HS-27A (cell line): ENCODE measurements at places on chromosomes 16 and 17.

DNA sequence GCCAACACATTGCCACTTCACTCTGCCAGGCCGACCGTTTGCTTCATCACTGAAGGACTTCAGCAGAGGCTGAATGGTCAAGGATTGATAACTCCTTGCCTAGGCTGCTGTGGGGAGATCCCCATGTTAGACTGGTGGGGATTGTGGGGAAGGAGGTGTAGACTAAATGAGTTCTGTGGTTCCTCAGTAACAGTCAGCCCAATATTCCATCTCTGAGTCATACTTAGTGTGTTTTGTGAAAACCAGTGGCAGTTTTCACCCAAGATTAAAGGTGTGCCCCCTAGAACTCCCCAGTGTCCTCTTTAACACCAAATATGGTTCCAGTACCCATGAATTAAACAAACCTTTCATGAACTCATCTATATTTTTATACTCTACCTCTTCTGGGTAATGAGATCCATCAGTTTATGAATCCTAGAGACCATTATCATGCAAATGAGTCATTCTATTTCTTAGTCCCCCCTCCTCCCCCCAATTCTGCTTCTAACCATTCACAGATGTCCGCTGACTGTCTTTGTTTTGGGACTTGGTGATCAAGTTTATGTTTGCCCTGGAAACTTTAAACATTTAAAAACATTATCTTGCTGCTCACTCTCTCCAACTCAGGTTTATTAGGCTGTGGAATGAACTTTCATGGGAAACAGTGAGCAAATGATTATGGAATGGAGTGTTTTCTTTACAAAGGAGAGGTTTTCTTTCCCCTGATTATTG lies 66.8 kb upstream of the GAS7 start:
- no peak for DNase-seq

- DNase-seq, result no peak
Measured at GRCh38 chr16:89330177-89330856, 112.8 kb downstream of the ZNF778 start.

DNA sequence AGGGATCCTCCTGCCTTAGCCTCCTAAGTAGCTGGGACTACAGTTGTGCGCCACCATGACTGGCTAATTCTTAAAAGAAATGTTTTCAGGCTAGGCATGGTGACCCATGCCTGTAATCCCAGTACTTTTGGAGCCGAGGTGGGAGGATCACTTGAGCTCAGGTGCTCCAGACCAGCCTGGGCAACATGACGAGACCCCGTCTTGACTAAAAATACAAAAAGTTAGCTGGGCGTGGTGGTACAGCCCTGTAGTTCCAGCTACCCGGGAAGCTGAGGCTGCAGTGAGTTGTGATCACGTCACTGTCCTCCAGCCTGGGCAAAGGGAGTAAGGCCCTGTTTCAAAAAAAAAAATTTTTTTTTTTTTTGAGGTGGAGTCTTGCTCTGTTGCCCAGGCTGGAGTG lies 173.1 kb downstream of the SEC14L1 start:
- DNase-seq, result no peak

GRCh38 chr16:71895679-71896365 lies 491 bp downstream of the IST1 start:
- DNase-seq, result peak; percentile 29

GRCh38 chr17:19539841-19540311 lies 6.2 kb downstream of the SLC47A1 start:
- DNase-seq, result no peak

- DNase-seq, result no peak
Measured at GRCh38 chr16:88382491-88383400, at the start of gene ZNF469. Gene ZNF469 (plus strand): TSS chr16:88382959. CDS start chr16:88427471, 44,512 bp downstream.

DNA sequence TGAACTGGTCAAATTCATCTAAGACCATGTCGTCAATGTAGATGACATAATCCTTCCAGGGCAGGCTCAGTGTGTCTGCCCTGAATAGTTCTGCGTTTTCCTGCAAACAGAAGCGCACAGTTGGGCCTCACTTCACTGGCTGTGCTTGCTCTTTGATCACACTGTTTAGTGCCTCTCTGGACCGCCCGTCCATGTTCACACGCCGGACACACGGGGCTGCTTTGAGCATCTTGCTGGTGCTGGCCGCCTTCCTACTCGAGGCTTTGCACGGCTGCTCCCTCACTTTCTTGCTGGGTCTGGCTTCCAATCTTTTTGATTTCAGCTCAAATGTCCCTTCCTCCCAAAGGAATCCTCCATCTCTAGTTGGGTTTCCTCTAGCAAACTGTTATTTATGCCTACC lies 37.4 kb downstream of the DNAH17 start:
- DNase-seq, result no peak

GRCh38 chr16:64153718-64154117 lies 968.1 kb downstream of the CDH11 start:
- DNase-seq, result no peak

- no peak for DNase-seq
Measured at GRCh38 chr17:34668206-34668605, 88.8 kb downstream of the TMEM132E start.

- DNase-seq, result no peak
Measured at GRCh38 chr16:22938647-22939046, 124.7 kb downstream of the HS3ST2 start.

- DNase-seq, result no peak
Measured at GRCh38 chr17:497241-498034, 144.8 kb upstream of the RPH3AL start.

- DNase-seq, result no peak
Measured at GRCh38 chr17:76419576-76420260, 33.2 kb downstream of the UBE2O start.

- no peak for DNase-seq
Measured at GRCh38 chr16:69503244-69503643, 62.5 kb upstream of the NFAT5 start.

GRCh38 chr16:70588565-70588964 lies 57.8 kb upstream of the IL34 start:
- no peak for DNase-seq

- no peak for DNase-seq
Measured at GRCh38 chr17:58637011-58637570, 54.8 kb downstream of the TEX14 start.

- DNase-seq, result no peak
Measured at GRCh38 chr17:33038740-33039139, 47.1 kb downstream of the SPACA3 start.

- DNase-seq, result no peak
Measured at GRCh38 chr17:34670618-34671017, 91.2 kb downstream of the TMEM132E start.

- no peak for DNase-seq
Measured at GRCh38 chr17:82399601-82400101, 18.5 kb upstream of the HEXD start.

DNA sequence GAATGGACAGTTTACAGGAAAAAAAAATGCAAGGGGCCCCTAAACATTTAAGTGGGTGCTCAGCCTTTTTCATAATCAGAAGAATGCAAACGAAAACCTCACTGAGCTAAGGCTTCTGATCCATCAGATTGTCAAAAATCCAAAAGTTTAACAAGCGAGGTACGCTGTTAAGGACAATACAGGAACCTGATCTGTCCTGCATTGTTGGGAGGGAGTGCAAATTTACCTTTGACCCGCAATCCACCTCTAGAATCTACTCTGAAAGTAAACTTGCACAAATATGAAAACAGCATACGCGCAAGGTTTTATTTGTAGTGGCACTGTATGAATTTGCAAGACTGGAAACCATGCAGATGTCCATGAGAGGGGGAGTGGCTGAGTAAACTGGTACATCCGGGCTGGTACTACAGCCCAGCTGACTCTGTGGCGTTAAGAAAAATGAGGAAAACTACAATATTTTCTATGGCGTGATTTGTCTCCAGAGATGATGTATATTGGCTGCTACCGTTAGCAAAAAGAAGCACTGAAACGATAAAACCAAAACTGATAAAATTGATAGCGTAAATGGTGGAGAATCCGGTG lies 28.8 kb upstream of the ST6GALNAC1 start:
- DNase-seq, result no peak

DNA sequence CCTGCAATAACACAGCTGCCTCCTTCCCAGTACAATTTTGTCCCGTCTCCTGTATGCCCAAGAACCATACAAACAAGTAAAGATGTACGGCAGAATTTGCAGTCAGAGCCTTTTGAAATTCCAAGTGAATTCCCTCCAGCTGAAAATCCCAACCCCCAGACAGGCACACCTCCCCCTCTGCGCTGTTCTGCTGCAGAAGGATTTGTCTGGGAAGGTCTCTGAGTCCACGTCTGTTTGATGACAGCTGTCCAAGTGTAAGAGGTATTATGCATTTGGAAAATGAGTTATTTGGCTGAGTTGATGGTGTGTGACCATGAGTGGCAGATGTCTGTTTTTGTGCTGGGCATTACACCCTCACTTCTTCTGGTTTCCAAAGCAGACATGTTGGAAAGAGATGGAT lies 104.9 kb upstream of the HS3ST4 start:
- no peak for DNase-seq

DNA sequence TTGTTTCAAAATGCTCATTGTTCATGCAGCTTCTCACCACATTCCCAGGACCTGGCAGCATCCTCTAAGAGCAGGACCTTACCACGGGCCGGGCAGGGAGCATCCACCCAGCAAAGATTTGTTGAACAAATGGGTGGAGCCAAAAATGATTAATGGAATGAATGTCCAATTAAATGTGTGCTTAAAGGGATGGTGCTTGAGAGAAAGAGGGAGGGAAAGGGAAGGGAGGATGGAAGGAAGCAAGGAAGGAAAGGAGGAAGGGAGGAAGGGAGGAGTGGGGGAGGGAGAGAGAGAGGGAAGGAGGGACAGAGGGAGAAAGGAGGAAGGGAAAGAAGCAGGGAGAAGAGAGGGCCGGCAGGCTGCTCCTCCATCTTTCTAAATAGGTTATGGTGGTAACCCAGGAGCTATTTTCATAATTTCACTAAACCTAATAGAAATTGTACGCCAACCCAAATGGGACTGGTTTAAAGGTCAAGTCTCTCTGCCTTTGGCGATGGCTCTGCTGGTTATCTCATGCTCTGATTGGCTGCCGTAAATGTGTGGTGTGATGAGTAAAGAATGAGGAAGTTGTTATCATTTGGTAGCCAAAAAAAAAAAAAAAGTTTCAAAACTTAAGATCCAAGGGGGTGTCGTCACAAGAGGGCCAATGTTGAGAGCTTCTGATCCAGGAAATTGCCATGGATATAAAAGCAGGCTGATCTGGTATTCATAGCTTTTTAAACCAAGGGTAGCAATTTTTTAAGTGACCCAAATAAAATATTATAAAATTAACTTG lies 126.7 kb upstream of the FOXF1 start:
- DNase-seq, result no peak
